ENCODE measurements at places on chromosomes 3 and 15. TPM values are rescaled to one million over a fixed set of nuclear protein-coding genes. Genes with fewer than 3 reads are reported as not detected.
A peak's percentile ranks its signal among the peaks of the same experiment; 100 is the strongest.

Gene REC114
- not detected for total RNA-seq

Gene LEKR1
- 0.65 TPM for total RNA-seq

Gene POMGNT2
- 19.2 TPM for total RNA-seq

Gene CSTA
- total RNA-seq = 9.3 TPM

DNA sequence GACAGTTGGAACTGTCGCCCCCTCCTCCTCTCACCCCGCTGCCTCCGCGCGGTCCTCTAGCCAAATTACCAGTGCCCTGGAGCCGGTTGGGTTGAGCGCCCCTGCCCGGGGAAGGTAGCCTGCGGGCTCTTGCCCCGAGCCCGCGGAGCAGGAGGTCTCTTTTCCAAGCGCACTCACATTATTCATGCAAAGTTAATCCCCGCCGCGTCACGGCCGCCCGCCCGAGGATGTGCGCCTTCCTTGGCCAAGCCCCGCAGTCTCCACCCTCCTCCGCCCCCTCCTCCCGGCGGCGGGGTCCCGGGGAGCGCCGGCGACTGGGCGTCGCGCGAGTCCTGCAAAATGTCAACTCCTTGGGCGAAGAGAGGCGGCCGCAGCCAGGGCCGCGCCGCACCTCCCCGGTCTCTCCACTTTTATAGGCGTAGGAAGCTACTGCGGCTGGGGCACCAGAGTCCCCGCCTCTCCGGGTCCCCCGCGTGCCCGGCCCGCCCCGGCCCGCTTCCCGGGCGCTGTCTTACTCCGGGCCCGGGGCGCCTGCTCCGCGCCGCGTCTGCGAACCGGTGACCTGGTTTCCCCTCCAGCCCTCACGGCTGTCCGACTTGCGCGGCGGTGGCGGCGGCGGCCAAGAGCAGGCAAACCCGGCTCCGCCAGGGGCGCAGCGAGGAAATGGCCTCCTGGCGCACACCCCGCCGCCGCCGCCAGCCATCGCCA is at the start of gene THRB:
Gene THRB (minus strand): TSS at position 233 of the 708 bp plus-strand sequence.
- DNase-seq = peak; percentile 82

DNA sequence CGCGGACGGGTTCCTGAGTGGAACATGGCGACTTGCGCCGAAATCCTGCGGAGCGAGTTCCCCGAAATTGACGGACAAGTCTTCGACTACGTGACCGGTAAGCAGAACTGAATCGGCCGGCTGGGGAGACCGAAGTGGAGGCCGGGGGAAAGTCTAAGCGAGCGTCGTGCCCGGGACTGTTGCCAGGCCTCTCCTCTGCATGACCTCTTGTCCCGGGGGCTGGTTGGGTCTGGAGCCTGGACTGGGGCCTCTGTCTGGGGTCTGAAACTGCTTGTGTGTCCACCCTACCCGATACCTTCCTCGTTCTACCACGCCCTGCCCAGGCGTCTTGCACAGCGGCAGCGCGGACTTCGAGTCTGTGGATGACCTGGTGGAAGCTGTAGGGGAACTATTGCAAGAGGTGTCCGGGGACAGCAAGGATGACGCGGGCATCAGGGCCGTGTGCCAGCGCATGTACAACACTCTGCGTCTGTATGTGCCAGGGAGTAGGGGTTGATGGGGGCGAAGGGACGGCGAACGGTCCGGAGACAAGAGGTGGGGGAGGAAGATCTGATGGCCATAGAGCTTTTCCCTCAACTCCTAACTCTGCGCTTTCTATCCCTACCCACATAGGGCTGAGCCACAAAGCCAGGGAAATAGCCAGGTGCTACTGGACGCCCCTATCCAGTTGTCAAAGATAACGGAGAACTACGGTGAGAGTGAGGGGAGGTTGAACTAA is at the start of gene ABCF3:
Gene ABCF3 (plus strand): TSS at position 16 of the 718 bp plus-strand sequence. CDS start 9 bp downstream, at position 25.
- DNase-seq = peak; percentile 77

DNA sequence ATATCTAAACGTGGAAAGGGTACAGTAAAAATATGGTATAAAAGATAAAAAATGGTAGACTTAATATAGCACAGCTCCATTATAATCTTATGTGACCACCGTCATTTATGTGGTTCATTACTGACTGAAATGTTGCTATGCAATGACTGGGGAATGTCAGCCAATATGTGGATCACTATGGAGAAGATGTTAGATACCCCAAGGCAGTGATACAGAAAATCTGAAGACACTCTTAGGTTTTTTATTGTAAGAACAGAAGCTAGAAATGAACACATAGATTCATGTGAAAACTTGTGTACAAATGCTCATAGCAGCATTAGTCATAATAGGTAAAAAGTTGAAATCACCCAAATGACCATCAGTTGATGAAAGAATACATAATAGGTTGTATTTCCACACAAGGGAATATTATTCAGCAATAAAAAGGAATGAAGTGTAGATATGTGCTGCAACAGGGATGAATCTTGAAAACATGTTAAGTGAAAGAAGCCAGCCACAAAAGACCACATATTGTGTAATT is 18.4 kb downstream of the MEF2A start:
- DNase-seq = no peak

DNA sequence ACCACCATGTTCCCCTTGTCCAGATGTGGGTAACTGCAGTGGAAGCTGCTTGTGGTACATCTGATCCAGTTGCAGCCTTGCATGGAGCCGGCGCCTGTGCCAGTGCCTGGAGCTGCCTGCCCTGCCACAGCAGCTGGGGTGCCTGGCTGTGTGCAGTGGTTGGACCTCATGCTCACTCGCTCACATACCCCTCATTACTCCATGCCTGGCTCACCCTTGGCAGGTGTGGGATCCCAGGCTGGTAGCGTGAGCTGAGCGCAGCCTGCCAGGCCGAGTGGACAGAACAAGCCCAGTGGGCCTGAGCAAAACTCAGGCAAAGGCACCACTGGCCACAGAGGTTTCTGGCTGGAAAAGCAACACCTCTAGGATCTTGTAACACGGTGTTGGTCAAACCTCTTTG is 35.7 kb downstream of the ROPN1B start:
- no peak for DNase-seq

DNA sequence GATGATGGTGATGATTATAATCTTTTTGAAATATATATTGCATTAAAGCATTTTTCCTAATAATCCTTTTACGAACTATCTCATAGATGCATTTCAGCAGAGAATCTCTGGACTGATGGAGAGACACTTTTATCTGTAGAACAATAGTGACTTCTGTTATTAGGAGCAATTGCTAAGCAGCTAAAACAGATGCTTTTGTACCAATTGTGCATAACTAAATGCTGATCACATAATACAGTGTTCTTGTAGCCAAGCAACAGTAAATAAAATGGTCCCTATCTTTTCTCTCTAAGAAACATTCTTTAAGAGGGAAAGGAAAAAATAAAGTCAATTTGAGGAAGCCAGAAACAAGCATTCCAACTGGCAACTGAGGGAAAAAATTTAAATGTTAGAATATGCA is 405.8 kb upstream of the GOLIM4 start:
- no peak for DNase-seq

GRCh38 chr3:63966007-63966406 is 53.8 kb upstream of the SCAANT1 start:
- no peak for DNase-seq

- DNase-seq = no peak
Measured at GRCh38 chr3:62839748-62840147, 35.5 kb downstream of the CADPS start.

- no peak for DNase-seq
Measured at GRCh38 chr3:195540511-195540910, 2.6 kb downstream of the PPP1R2 start.

Measured in left cardiac atrium (tissue), 4 donors.